ENCODE measurements at places on chromosomes 5 and 9.

- DNase-seq: no peak
Measured at GRCh38 chr9:21205204-21205603, 1.7 kb downstream of the IFNA10 start.

DNA sequence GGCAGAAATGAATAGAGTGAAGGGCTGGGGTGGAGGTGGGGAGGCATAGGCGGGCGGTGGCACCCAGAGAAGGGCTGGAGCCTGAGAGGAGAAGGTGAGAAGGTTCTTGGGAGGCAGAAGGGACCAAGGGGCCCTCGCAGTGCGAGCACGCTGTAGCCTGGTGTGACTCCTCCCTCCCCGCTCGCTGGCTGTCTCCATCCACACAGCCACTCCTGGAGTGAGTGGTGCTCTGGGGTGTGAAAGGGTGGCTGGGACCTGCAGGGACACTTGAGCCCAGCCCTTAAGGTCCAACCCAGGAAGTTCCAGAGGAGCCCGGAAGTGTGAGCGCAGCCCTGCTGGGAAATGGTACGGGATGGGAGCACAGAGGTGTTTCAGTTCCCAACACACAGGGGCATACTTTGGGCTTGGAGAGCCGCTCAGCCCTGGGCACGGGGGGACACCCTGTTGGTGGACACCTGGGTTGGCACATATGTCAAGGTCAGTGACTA, 9.3 kb upstream of the SCGB3A1 start:
- DNase-seq: no peak

DNA sequence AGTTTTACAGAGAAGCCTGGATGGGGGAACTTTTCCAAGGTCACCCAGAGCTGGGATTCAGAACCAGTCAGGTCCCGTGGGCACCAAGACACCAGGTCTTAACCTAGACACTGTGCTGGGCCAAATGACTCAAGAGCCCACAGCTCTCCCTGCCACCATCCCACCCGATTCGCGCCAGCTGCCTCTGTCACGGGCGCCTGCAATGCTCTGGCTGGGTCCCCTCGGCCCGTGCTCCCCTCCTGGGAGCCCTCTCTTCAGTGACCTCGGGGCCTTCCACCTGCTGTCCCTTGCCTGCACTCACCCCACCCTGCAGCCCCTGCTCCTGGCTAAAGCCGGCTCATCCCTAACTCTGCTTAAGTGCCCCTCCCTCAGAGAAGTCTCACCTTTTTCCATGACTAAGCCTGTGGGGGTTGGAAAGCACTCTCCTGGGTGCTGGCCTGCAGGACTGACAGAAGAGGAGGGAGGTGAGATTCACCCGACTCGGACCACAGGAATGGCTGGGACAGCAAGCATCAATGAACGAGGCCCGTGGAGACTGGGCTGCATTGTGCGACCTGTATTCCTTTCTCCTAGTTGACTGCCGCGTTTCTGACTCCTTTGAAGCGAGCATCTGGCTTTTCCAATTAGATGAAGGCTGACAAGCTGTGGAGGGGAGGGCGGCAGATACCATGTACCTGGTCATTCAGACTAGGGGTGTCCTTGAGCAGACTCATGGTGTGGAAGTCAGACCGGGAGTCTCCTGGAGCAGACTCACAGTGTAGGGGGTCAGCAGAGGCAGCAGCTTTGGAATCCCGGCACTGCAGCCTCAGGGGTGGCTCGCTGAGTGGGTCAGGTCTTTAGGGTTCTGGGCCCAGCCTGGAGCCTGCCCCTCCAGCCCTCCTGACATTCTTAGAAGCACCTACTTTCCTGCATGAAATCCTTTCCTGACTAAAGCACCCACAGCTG, 5.8 kb upstream of the IL4 start:
- no peak for DNase-seq

GRCh38 chr5:134502259-134502658, 23.2 kb upstream of the JADE2 start:
- no peak for DNase-seq
